ENCODE measurements at places on chromosomes 1 and 21.

DNA sequence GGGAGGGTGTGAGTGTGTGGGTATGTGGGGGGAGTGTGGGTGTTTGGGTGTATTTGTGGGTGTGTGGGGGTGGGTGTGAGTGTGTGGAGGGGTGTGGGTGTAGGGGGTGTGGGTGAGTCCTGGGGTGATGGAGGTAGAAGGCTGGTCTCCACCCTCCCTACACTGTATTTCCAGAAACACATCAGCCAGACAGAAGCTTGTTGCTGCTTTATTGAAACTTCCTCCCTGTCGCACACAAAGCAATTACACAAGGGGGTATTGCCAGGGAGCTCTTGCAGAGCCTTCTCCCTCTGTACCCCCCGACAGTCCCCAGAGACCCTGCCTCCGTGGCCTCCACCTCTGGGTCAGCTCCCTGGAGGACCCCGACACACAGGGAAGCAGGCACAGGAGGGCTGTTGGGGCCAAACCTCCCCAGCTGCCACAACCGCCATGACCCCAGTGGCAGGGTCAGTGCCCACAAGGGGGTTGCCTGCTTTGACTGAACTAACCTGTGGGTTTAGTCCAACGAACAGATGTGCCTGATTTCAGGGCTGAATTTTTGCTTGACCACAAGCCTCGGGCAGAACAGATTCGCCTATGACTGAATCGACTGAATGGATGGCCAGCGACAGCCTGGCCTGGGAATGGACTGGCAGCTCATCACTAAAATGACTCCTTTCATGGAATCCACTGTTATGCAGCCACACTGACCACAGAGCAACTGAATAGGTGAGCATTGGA lies 9.1 kb upstream of the MATN1 start:
- no peak for DNase-seq

- DNase-seq: no peak
These were observed 159.9 kb downstream of the TRABD2B start for GRCh38 chr1:47837056-47837830.

- no peak for DNase-seq
These were observed 9.2 kb downstream of the TP53BP2 start for GRCh38 chr1:223836586-223836985.

GRCh38 chr1:77313491-77313890 lies 31.7 kb downstream of the AK5 start:
- no peak for DNase-seq

- no peak for DNase-seq
These were observed 80.3 kb downstream of the LRIG2 start for GRCh38 chr1:113153116-113153803.

DNA sequence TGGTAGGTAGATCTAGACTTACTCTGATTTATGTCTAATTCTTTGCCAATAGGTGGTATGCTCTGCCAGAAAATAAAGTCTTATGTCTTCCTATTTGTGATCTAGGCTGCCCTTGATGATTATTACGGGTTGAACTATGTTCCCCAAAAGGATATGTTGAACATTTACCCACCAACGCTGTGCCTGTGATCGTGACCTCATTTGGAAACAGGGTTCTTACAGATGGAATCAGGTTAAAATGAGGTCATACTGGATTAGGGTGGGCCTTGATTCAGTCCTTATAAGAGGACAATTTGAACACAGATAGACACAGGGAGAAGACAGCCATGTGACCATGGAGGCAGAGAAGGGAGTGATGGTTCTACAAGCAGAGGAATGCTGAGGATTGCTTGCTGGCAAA lies 95.1 kb upstream of the BCAR3 start:
- DNase-seq: no peak

- no peak for DNase-seq
These were observed 965.4 kb upstream of the TMPRSS15 start for GRCh38 chr21:19368944-19369343.

- no peak for DNase-seq
These were observed 12.3 kb downstream of the SLC9C2 start for GRCh38 chr1:173590557-173590956.

- DNase-seq: no peak
These were observed 54.6 kb downstream of the SPSB1 start for GRCh38 chr1:9347095-9347850.

DNA sequence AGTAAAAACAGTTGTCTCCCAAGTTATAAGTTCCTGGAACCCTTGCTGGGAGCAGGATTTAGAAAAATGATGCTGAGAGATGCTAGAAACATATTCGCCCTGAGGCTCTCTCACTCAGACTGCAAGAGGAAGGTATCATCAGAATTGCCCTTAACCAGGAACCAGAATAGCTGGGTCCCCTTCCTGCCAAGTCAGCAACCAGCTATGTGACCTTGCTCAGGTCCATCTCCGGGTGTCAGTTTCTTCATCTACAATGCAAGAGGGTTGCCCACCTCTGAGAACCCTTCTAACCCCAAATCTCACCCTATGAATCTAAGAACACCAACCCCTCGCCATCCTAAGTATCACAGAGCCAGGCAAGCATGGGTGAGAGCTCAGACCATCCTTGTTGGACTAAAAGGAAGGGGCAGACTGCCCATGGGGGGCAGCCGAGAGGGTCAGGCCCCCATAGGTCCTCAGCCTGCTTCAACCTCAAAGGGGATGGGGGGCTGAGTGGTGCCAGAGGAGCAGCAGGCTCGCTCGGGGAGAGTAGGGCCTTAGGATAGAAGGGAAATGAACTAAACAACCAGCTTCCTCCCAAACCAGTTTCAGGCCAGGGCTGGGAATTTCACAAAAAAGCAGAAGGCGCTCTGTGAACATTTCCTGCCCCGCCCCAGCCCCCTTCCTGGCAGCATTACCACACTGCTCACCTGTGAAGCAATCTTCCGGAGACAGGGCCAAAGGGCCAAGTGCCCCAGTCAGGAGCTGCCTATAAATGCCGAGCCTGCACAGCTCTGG lies 390 bp upstream of the S100A9 start:
- no peak for DNase-seq

- peak; percentile 100 for DNase-seq
These were observed 114.0 kb downstream of the PPP1R12B start for GRCh38 chr1:202462342-202463076.

DNA sequence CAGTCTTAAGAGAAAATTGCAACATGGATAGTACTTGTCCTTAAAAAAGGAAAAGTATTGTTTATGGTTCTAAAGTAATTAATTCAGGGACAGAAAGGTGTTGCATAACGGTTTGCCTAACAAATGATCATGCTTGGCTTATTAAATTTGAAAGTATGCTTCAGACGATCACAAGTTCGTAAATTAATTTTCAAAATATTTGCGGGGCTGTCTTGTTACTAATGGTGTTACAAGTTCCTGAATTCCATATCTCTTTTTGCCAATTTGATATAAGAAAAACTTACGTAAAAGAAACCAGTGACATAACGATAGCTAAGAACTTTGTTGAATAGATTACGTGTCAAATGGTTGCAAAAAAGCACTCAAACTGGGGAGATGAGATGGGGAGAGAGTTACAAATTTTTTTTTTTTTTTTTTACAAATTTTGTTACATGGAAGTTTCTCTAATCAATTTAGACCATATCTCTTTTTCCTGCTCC lies 1.3 kb downstream of the AGO3 start:
- DNase-seq: no peak

DNA sequence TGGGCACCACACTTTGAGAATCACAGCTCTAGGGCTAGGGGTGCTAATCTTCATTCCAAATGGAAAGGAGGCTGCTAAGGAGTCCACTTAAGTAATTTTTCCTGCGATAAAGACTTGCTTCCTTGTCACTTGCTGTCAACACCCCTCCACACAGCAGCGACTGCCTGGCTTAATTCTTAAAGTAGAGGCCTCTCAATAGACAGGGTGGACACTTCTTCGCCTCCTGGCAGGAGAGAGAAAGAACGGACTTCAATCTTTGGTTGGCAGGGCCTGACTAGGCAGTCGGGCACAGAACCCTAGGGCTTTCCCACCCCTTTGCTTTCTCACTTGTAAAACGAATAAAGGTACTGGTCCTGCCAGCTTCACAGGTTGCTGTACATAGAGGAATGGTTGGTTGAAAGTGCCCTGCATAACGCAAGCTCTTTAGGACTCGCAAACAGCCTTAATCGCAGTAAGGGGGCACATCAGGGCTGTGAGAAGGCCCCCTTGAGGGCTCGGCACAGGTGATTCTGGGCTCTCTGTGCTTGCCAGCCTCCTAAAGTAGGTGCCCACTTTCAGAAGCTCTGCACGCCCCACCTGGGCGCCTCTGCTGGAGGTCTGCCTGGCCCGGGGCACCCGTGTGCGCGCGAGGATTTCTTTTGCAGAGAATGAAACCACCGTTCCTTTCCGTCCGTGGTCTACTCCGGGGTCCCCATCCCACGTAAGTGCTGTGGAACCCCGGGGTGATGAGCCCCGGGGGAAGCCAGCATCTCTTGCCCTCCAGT lies 47.6 kb upstream of the CD34 start:
- no peak for DNase-seq

DNA sequence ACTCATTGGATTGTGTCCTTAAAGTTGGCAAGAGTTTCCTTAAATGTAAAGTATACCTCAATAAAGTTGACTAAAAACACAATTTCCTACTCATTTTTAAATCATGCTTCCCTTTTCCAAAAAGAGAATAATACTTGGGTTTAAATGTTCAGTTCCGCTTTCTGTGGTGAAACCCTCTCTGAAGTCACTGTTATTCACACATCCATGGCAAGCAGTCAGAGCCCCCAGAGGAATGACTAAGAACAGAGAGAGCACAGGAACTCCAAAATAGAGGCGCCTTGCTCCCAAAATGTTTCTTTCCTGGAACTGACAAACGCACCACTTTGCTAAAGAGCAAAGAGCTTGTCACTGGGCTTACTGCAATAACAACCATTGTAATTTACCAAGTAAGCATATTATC lies 142.5 kb downstream of the TIAM1 start:
- no peak for DNase-seq

- no peak for DNase-seq
These were observed 62.4 kb upstream of the POU2F1 start for GRCh38 chr1:167158111-167158812.

- DNase-seq: no peak
These were observed 48.1 kb upstream of the WNT2B start for GRCh38 chr1:112460615-112461014.

GRCh38 chr1:6123083-6123482 lies 57.0 kb downstream of the CHD5 start:
- no peak for DNase-seq

DNA sequence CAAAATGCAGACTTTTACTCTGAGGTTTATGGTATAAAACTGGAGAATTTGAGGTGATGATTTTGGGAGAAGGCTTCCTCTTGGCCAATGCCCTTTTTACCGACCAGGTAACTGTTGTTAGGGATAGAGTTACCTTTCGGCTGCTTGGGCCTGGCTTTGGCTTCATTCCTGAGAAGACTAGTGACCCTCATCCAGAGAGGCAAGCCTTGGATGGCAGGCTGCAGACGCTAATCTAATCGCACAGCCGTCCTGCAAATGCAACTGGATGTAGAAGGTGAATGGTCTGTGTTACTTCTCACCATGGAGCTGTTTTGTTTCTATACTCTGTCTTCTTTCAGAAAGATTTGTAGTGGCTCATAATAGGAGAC lies 124.6 kb downstream of the CNIH3 start:
- DNase-seq: no peak

GRCh38 chr1:30976143-30976542 lies 67.6 kb upstream of the SDC3 start:
- no peak for DNase-seq

- no peak for DNase-seq
These were observed 143.3 kb upstream of the JUN start for GRCh38 chr1:58927041-58927721.
